ENCODE measurements at places on chromosomes 6 and 20.

DNA sequence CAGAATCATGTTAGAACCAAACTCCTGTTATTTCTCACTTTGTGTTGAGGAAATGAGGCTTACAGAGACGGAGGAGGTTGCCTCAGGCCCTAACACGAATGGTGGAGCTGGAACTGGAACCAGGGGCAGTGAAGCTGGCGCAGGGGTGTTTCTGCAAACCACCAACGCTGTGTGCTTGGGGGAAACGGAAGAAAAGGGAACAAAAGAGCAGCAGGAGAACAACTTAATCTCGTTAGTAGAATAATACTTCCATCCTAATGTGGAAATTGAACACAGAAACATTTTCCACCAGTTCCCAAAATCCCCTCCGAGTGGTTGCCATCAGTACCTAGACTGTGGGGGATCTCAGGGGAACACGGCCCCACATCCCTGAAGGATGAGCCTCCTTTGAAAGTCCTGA is 103.4 kb upstream of the FRMD1 start:
- no peak for DNase-seq

DNA sequence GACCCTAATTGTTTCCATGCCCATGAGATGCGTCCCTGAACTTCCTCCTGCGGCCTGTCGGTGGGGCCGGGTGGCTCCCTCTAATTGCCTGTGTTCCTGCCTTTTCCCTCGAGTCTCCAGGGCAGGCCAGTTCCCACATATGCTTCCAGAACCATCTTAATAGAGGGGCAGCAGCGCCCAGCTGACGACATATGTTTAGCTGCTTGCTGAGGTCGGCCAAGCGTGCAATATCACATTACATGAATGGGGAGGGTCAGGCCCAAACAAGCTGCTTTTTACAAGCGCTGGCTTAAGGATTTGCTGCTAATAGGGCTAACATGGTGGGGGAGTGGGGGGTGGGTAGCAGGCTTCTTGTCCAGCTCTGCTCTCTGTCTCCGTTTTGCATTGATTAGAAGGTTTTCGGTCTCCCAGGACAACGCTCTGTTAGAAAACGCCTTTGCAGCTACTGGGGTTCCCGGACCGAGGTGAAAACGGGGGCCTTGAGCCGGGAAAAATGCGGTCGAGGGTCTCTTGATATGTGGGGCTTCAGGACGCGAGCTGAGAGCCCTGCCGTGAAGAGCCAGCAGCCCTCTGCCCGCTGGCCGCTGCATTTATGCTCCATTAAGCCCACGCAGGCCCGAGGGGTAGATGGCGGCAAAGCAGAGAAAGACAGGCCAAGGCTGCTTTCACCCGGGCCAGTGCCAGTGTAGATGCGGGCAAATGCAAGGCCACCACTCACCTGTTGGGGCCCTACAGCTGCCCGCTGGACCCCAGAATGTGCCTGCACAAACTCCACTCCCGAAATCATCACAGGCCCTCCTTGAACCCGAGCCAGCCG is 308.5 kb downstream of the BMP7 start:
- no peak for DNase-seq

DNA sequence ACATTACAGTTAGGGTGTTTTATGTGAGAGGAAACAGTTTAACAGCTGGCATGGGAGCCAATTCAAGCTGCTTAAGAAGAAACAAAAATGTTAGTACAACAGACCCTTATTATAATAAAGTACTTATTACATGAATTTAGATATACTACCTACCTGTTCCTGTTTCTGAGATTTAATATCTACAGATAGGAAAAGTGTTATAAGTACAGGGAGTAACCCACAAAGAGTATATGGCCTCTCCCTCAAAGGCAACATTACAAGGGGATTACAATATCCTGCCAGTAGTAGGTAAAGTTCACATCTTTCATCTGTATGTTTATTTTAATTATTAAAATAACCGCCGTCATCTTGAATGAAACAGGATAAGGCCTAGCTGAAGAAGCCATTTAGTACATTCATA is 1.8 kb upstream of the ME1 start:
- no peak for DNase-seq

DNA sequence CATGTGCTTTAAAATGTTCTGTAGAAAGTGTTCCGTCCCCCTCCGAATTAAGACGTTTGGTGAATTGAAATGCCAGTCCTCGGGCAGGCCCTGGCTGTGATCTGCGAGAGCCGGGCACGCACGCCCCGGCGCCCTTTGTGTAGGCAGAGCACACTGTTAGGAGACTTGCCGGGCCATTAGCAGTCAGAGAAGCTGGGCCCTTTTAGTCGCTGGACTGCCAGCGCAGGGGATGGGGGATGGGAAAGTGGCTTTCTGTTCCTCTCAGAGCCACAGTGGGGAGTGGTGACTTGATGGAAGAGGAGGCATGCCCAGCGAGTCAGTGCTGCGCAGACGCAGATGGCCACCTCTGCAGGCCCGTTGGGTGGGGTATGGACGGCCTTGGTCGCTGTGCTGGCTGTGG is 2.2 kb downstream of the PPP1R3G start:
- DNase-seq, result no peak

GRCh38 chr20:2408111-2408510 is 27.4 kb downstream of the TGM6 start:
- DNase-seq, result no peak

DNA sequence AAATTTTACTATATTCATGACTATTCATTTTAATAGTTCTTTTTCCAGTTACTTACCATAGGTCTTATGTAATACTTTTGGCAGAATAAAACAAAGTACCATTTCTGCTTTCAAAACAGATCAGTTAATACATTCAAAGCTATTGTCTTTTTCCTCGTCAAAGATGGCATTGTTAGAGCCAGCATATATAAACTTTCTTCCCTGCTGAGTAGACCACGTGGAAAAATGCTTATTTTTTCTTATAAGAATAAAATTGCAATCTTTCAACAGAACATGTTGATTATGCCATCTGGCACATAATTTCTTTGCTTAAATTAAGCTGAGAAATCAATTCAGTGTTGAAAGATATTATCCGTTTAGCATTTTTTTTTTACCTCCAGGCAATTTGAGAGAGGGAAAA is 34.9 kb upstream of the EXOC2 start:
- no peak for DNase-seq

- no peak for DNase-seq
Measured at GRCh38 chr6:162638931-162639574, 88.5 kb downstream of the PRKN start.

- DNase-seq, result peak; percentile 50
Measured at GRCh38 chr6:110682460-110682853, 132.8 kb downstream of the CDK19 start.

DNA sequence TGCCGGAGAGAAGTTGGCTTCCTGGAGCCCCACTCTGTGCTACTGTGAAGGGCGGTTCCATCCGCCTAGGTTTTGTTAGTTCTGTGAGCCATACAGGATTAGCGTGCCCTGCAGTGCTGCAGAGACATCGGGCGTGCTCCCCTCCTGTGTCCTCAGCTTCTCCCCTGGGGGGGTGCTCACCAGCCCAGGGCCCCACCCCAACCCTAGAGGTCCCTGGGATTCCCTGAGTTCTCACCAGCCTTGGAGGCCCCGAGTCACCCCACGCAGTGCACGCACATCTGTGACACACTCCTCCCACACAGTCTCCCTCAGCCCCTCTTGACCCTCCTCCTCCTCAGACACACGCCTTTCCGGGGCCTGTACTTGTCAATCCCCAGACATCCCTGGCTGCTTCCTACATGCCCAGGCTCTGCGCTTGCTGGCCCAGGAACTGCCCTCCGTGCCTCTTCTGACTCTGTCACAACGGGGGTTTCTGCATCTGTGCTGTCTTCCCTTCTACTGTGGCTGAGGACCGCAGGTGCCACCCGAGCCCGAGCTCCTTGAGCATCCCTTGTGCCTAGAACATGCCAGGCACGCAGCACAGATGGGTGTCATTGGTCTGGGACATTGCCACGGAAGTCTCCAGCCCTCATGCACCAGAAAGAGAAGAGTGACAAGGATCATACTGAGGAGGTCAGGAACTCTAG is 123.2 kb upstream of the RPS6KA2 start:
- no peak for DNase-seq

Data from activated CD8-positive, alpha-beta memory T cell treated with anti-CD3 and anti-CD28 coated beads, Interleukin-2, amount 50 U/mL, for 4 hours (primary cell).